ENCODE measurements at places on chromosomes 12 and 14. TPM values are rescaled to one million over a fixed set of nuclear protein-coding genes. Genes with fewer than 3 reads are reported as not detected.

- no peak for DNase-seq
Observed at GRCh38 chr14:20988717-20989470, 886 bp upstream of the METTL17 start.

DNA sequence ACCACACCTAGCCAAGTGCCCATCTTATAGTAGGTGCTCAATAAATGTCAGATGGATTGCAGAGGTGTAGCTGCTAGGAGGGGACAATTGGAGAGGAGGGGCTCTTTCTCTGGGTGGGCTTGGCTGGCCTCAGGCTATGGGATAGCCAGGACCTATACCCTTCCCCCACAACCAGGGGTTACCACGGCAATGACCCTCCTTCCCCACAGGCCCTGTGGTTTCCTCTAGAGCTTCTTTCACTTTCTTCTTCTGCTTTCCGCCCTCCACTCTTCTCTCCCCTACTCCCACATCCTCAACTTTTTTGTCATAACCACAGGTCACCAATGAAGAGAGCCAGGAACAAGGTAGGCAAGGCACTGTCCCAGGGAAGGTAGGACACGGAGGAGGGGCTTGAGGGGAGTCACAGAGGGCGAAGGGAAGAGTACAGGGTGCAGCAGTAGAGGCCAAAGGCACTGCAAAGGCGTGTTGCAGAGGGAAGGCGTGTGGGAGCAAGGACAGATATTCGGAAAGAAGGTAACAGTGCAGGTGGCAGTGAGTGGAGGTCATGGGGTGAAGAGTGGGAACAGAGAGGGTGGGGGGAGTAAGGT lies 1.9 kb upstream of the ITGB7 start:
- no peak for DNase-seq

Gene CPNE6
- not detected for polyA plus RNA-seq

Gene RIN3
- 16.7 TPM for polyA plus RNA-seq

- DNase-seq: peak; percentile 73
Observed at GRCh38 chr14:76761136-76761959, at the start of gene VASH1. VASH1 (plus strand) TSS chr14:76761468; CDS start chr14:76762822, 1,354 bp downstream.

DNA sequence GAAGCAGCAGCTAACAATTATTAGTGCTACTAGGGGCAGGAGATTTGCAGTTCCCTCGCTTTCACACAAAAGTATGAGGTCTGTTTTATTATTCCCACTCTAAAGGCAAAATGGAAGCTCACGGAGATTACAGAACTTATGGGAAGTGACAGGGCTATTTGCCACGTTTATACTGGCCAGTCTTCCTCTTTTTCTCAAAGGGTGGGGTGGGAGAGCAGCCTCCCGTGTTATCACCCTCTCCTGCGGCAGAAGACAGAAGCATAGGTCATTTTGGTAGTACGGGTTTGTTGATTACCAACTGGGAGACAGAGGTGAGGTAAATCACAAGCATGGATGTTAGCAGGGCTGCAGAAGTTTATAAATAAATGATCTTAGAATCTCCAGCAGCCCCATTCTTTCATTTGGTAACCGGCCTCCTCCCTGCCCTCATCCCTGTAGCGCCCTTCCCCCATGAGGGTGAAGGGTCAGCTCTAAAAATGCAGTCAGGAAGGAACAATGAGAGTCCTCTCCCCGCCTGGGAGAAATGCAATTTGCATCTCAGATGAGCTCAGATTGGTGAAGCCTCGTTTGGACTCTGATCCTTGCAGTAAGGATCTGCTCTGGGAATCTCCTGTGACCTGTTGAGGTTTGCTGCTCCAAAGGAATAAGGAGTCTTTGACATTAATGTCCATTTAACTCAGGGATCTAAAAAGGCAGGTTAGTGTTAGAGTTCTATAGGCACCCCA lies 44.7 kb upstream of the SINHCAF start:
- peak; percentile 29 for DNase-seq

Gene PTMS
- polyA plus RNA-seq: 373 TPM

DNA sequence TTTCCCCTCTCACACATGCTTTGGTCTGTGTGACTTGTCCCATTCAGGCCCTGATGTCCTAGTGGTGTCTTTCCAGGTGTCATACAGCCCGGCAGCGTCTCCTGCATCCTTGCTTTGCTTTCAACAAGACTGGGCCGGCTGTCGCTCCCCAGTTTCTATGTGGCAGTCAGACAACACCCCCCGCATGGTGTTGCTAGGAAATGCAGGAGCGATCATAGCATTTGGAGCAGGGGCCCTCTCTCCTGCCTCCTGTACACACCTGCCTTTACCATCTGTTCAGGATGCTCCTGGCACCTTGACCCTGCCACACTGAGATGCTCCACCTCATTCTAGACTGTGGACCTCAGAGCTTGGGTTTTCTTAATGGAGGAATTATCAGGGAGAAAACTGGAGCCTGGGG lies 29.5 kb downstream of the CACNA1C start:
- DNase-seq: no peak

DNA sequence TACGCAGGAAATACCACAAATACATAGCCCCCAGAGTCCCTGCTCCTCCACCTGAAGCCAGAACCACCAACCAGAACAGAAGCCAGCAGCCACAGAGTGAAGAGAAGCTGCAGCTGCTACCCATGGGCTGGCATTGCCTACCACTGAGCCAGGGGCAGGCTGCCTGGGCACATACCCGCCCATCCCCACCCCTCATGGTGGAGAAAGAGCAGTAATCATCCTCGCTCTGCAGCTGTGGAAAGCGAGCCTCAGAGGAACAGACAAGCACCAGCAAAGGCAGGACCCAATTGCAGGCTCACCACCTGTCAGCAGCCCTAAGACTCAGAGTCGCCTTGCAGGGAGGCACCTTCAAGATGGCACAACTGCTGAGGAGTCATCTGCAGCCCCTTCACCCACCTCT lies 11.2 kb upstream of the CD9 start:
- DNase-seq: no peak

Gene STAB2
- polyA plus RNA-seq: 1.5 TPM

GRCh38 chr12:29743801-29744200 lies 39.9 kb downstream of the TMTC1 start:
- no peak for DNase-seq

Gene TMEM229B
- 0.31 TPM for polyA plus RNA-seq

Gene LMNTD1
- not detected for polyA plus RNA-seq

GRCh38 chr12:128338386-128339125 lies 71.6 kb downstream of the TMEM132C start:
- DNase-seq: no peak

GRCh38 chr12:2613326-2614073 lies 181.3 kb upstream of the FKBP4 start:
- DNase-seq: peak; percentile 34

- no peak for DNase-seq
Observed at GRCh38 chr12:122845041-122845864, 10.0 kb downstream of the HIP1R start.

GRCh38 chr12:120557589-120557988 lies 23.4 kb downstream of the RNF10 start:
- DNase-seq: no peak

GRCh38 chr12:34292736-34293625 lies 270.7 kb downstream of the ALG10 start:
- DNase-seq: no peak

DNA sequence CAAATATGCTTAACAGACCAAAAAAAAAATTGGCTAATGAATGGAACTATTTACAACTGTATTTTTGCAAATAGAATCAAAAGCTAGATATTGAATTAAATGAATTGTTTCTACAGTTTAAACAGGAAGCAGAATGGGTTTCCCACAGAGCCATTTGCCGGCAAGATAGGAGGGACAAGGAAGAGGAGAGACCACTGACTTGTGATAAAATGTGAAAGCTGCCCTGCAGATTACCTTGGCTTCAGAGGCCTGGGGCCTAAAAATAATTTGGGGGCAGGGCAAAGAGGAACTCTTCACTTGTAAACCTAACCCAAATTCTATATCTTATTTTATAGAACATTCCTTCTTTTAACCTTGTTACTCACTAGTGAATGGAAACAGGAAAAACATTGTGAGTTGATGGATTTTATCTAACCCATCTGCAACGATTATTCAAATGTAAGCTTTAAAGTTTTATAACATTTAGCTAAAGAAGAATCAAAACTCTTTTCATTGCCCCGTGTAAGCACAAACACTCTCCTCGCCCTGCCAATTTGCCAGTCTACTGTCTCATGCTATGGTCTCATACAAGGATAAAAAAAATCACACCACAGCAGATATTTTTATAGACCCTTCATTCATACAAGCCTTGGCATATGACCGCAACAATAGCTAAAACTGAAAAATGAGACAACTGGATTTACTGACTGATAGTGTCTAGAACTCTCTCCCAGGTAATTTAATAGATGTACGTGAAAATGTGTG lies 49.5 kb upstream of the MDM1 start:
- no peak for DNase-seq

Data from hindlimb muscle (tissue), 1 donor.